ENCODE measurements at places on chromosomes 6 and 20.

DNA sequence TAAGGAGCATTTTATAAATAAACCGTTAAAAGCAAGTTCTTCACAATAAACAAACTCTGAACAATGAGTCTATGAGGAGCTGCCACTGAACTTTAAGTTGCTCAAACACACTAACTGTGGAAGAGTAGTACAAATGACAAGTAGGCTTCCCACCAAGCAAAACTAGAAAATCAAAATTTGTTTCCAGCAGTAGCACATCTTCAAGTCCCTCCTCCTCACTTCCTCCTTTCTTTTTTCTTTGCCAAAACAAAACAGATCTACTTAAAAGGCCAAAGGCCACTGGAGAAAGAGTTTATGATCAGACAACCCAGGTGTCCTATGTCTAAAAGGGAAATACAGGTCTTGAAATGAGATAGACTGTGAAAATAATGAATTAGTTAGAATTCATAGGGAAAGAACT, 17.1 kb upstream of the FAM135A start:
- DNase-seq: no peak

GRCh38 chr6:47478233-47479139, 897 bp downstream of the CD2AP start:
- DNase-seq: no peak

GRCh38 chr20:35257175-35257909, 20.6 kb downstream of the MMP24OS start:
- no peak for DNase-seq

- no peak for DNase-seq
Measured at GRCh38 chr20:4225745-4226144, 210.4 kb upstream of the RNF24 start.

DNA sequence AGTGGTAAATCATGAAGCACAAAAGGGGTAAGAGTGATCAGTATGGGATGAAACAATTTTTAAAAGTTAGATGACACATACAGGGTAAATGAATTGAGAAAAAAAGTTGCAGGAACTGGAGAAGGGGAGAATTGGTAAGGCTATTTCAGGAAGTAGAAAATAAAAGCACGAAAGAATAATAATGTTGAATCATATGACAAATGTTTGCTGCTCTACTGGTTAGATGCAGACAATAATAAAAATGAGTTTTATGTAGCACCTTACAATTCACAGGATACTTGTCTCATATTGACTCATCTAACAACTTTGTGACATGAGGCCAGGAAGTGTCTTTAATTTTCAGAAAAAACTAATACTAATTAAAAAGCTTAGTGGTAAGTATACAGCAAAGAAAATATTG, 566.5 kb upstream of the MARCKS start:
- DNase-seq: no peak

DNA sequence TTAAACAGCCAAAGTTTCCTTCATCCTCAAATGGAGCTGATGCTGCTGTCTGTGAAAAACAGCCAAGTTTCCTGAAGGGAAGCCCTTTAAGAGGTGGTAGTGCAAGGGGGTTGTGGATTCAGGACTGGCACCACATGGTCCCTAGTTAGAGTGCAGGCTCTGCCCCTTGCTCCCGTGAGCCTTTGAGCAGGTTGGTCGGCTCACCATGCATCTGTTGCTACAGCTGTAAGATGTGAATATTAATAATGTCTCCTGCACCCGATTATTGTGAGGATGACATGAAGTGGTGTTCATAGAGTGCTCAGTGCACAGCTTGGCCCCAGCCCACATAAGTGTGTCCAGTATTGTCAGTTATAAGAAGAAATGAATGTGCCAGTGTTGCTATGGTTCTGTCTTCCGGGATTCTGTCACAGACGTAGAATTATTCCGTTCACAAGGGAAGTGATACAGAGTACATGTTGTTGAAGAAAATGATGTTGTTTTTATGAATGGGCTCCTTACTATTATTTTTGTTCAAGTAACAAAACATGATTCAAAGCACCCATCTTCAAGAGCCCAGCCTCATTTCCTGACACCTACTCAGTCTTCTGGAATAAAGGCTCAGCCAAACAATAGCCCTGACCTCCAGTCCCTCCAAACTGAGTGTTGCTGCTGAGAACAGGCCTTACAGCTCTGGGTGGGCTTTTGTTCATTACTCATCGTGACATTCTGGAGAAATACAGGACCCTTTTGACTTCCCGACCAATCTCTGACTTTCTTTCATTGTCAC, 2.9 kb upstream of the PKIG start:
- DNase-seq: no peak

- no peak for DNase-seq
Measured at GRCh38 chr6:22150368-22151035, 146.3 kb downstream of the PRL start.

GRCh38 chr6:98092331-98092730, 742.0 kb upstream of the POU3F2 start:
- no peak for DNase-seq

GRCh38 chr6:30810813-30811339, 66.5 kb upstream of the IER3 start:
- no peak for DNase-seq

DNA sequence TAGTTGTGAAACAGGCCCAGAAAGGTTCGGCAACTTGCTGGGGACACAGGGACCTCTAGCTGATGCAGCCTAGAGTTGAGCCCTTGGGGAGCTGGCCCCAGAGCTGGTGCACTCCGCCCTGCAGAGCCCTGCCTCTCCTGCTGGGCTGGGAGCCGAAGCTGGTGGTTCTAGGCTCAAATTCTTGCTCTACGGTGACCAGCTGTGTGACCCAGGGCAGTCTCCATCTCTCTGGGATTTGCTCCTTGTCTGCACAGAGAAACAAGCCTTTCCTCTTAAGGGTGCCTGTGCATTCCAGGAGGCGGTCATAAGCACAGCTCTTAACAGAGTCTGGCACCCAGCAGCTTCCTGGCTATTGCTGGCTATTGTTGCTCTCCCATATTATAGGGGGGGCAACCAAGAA, 47.4 kb downstream of the RBM38 start:
- no peak for DNase-seq

DNA sequence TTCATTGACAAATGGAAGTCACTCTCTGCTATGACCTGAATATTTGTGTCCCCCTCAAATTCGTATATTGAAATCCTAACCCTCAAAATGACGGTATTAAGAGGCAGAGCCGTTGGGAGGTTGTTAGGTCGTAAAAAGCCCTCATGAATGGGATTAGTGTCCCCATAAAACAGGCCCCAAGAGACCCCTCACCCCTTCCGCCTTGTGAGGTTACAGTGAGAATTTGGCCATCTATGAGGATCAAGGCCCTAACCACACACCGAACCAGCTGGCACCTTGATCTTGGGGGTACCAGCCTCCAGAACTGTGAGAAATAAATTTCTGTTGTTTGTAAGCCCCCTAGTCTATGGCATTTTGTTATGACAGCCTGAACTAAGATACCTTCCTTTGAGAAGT, 52.5 kb upstream of the SLC22A16 start:
- no peak for DNase-seq

DNA sequence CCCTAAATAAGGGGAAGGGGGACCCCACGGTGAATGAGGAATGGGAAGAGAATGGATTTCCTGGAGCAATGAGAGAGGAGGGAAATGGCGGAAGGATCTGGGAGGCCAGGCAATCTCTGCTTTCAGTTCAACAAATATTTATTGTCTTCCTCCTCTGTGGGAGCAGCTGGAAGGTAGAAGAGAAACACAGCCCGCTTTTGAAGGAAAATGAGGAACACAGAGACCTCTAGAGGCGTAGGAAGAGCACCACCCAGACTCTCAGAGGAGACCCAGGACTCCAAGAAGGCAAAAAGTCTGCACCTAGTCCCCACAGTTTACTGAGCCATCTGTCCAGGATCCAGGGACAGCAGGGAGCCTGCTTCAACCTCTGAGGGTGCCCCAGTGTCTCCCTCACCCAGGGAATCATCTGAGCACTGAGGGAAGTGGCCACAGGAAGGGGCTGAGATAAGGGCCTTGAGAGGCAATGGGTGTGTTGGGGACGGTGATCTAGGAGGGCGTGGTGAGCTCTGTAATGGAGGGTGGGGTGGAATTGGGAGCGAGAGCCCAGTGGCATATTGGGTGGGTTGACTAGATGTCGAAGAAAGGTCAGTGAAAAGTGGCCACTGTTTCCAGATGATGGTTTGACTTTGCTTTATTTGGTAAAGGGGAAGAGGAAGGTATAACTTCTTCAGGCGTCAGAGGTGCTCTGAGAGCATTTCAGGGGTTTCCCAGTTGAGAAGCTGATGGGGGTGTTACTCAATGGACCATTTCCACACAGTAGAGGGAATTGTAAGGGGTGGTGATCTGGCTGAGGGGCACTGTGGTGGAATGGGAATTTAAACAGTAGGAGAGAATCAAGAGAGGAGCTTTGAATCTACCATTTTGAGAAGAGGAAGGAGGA, 610 bp downstream of the PSORS1C1 start:
- no peak for DNase-seq

DNA sequence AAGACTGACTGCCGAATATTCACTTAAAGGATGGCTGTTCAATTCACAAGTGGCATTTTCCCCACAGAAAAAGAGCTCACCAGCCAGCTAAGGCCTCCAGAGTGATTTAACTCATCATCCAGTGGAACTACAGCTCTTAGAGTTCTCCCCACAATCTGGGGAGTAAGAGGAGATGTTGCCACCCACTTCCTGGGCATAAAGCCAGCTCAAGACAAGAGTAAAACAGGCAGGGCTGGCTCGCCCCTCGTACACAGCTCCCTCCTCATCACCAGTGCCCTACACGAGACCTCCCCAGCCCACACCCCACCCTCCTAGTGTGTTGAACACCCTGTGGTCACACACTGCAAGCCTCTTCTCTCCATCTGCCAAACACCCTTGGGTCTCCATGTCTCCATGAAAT, 47.2 kb upstream of the IPCEF1 start:
- DNase-seq: no peak

- DNase-seq: no peak
Measured at GRCh38 chr6:106419900-106420613, 59.5 kb downstream of the CRYBG1 start.

GRCh38 chr20:62822788-62823651, 6.2 kb downstream of the COL9A3 start:
- DNase-seq: no peak

- DNase-seq: no peak
Measured at GRCh38 chr6:166477647-166478365, 95.1 kb upstream of the MPC1 start.

GRCh38 chr6:5036269-5036668, 32.4 kb upstream of the RPP40 start:
- DNase-seq: no peak

DNA sequence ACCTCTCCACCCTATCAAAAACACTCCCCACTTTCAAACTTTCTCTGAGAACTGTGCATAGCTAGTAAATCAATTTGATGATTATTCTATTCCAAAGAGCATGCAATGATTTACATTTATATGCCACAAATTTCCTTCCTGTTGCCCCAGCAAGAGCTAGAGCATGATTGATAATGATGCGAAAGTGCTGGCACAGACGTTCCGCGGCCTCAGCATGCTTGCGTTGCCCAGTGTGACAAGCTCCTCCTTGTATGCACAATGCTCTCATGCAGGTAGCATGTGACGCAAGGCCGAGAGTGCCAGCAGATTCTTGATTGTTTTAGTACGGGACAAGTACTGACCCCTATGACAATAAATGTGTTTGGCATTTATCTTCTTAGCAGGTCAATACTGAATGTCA, 696.3 kb upstream of the SLC35B3 start:
- DNase-seq: no peak

GRCh38 chr6:45808042-45808645, 207.5 kb downstream of the CLIC5 start:
- no peak for DNase-seq

DNA sequence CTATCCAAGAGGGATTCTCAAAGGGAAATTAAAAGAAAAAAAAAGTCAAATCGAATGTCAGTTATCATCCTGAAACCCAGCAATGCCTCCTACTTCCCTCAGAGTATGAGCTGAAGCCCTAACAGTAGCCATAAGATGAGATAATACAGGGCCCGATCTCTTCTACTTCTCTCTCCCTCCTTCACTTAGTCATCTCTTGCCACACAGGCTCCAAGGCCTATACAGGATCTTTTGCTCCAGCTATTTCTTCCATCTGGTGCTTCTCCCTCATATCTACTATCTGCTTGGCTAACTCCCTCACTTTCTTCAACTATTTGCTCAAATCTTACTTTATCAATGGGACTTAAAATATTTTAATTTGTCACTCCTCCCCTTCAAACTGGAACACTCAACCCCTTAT, 215.3 kb downstream of the RNGTT start:
- DNase-seq: no peak

DNA sequence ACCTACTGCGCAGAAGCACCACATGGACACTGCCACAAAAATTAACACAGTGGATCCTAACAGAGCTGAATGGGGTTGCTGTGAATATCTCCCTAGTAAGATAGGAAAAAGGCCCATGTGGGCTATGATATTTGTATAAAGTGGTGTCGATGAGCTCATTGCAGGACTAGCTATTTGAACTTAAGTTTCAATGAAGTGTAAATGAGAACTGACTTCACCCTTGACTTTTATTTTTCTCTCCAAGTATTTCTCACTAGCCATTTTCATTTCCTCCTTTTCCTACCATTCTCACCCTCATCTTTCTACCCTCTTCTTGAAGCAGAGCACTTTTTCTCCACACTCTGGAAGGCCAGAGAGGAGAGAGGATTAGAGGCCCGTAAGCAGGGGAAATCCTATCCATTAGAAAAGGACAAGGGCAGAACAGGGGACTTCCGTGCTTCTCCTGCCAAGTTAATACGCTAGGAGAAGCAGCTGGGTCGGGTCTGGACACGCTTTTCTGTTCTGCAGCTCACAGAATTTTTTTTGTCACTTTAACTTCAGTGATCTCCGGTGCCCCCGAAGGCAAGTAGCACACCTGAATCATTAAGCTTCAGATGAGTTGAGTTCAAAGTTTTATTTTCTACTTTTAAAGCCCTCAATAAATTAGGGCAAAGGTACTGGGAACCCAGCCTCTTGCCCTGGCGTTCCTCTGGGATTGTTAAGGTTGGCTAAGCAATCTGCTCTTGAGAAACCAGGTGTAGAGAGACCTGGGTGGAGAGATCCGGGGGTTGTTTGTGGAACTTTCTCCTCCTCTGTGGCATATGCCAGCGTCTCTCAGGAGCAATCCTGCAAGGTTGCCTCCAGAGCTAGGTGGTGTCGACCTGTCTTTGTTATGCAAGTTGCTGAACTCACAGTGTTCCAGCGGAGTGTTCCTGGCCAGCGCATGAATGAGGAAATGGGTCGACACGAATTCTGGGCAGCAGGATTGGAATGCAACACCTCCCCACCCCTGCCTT, 56.2 kb upstream of the ARID1B start:
- no peak for DNase-seq

DNA sequence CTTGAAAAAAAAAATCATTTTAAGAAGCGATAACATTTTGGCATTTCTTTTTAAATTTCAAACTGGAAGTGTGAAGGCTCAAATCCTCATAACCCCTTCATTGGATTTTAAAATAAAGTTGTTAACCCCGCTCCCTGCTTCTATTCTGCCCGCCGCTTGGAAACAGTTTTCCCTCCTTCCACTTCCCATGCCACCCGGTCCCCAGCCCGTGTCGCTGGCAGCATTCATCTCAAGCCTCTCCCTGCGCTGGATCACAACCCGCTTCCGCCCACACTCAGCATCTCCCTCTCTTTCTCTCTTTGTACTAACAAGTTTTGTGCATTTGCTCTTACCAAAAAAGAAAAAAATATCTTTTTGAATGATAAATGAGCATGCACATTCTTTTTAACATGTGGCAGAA, 15.4 kb upstream of the PDE10A start:
- no peak for DNase-seq

GRCh38 chr20:13149371-13150105, 71.5 kb upstream of the ISM1 start:
- DNase-seq: no peak
